ENCODE measurements at places on chromosomes 7 and 10.
A peak's percentile ranks its signal among the peaks of the same experiment; 100 is the strongest.

- peak; percentile 80 for DNase-seq
Observed at GRCh38 chr10:70115948-70116682, 16.5 kb downstream of the AIFM2 start.

DNA sequence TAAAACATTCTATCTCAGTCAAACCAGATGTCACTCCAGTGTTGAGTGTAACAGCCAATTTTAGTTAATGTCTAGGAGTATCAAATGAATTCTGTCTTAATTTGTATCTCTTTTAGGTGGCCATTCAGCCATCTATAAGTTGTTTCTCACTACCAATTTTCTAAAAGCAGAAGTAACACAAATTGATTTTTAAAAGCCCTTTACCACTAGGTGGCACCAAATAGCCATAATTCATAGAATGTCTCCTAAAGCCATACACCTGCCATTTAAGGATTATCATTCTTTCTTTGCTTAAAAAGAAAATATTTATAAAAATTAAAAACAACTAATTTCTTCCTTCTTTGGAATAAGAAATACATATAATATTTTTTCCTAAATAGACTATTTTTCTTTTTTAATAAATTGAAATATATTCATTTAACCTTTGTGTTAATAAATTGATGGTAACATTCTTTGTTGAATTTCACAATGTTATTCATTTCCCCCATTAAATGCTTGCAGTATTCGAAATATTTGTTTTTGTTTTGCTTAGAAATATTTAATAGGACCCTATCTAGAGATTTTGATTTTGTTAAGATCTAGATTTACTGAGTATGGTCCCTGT is 107.8 kb upstream of the PPP1R3A start:
- DNase-seq, result no peak

DNA sequence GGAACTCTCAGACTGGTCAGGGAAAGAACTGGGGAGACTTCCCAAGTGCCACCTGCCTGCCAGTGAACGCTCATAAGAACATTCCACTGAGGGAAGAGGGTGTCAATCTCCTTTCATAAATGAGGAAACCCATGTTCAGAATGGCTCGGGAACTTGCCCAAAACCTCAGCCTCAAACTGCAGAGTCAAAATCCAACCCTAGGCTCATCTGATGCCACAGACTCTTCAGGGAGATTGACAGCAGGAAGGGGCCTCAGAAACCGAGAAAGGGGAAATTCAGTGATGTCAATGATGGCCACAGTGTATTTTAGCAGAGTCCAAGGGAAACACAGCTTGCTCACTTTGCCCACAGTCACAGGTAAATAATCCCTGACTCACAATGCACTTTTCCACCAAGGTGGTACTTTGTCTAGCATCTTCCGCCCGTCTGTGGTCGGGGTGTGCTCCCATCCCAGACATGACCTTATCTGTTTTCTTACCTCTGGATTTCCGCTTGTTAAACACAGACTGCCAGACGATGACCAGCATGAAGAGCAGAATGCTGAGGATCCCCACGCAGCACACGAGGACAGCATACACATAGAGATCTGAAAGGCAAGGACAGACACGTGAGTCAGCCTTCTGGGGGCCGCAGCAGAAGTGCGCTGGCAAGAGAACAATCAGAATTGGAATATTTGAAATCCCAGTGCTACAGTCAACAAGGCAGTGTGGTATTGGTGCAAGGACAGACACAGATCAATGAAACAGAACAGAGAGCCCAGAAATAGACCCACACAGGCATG is 38.4 kb downstream of the VSTM4 start:
- DNase-seq, result no peak

DNA sequence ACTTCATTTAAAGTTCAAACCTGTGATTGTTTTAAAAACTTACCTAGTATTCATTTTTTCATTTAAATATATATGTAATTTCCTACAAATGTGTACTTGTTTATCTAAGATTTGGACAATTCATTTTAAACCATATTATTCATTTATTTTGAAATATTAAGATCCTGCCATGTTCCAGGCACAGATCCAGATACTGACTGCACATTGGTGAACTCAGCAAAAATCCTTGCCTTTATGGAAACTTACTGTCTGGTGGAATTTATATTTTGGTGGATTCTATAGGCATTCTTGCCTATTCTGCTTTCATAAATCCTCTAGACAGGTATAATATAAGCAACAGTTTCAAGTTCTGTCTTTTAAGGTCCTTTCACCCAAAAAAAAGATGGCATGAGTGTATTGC is 48.3 kb upstream of the RPA3 start:
- no peak for DNase-seq

GRCh38 chr10:96319754-96320474 is 15.7 kb downstream of the DNTT start:
- no peak for DNase-seq

DNA sequence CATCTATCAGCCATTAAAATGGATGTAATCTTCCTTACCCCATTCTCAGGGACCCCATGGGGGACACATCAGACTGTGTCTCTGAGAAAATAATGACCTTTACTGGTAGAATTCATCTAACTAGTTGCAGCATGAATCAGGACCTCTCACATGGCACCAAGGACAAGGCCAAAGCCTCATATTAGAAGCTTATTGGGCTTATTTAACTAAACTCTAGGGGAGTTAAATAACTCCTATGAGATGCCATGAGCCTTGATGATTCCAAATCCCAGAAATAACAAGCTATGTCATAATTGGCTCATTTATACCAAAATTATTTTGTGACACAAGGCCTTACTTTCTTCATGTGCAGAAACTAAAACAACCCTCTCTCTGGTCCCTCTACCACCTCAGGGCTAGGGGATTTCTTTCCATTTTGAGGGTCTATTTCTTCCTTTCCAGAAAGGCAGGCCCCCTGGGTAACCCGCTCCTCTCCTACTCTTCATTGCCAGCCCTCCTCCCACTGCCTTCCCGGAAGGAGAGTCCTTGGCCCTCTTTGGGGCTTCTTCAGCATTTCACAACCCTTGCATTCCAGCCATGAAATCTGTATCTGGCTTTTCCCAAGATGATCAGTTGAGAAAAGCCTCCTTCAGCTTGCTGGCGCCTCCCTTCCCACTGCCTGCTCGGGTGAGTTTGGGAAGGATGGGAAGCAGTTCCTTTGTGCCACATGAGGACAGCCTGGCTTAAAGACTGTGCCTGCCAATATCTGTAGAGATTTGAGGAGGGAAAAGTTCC is 41.8 kb upstream of the TRIM8 start:
- DNase-seq, result no peak

- DNase-seq, result no peak
Observed at GRCh38 chr7:28145931-28146330, 34.7 kb downstream of the JAZF1 start.

DNA sequence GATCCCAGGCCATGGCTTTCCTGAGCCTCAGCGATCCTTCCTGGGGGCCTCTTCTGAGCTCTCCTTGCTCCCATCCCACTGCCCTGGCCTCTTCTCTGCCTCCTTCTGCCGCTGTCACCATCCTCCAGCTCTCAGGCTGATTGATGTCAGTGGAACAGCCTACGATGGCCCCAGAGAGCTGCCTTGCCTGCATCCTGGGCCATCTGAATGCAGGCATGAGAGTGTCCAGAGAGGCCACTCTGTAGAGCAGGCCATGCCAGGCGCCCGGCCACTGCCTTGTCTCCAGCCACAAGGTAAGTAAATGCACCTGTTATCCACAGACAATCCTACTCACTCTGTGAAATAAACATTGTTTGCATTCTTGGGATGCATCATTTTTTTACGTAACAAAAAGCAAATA is 171.4 kb upstream of the PPP2R2D start:
- peak; percentile 20 for DNase-seq

GRCh38 chr10:80382989-80383388 is 25.4 kb upstream of the PRXL2A start:
- no peak for DNase-seq

- no peak for DNase-seq
Observed at GRCh38 chr7:46432708-46433107, 511.6 kb upstream of the IGFBP3 start.

GRCh38 chr10:62463364-62463763 is 89.2 kb downstream of the ZNF365 start:
- DNase-seq, result no peak

DNA sequence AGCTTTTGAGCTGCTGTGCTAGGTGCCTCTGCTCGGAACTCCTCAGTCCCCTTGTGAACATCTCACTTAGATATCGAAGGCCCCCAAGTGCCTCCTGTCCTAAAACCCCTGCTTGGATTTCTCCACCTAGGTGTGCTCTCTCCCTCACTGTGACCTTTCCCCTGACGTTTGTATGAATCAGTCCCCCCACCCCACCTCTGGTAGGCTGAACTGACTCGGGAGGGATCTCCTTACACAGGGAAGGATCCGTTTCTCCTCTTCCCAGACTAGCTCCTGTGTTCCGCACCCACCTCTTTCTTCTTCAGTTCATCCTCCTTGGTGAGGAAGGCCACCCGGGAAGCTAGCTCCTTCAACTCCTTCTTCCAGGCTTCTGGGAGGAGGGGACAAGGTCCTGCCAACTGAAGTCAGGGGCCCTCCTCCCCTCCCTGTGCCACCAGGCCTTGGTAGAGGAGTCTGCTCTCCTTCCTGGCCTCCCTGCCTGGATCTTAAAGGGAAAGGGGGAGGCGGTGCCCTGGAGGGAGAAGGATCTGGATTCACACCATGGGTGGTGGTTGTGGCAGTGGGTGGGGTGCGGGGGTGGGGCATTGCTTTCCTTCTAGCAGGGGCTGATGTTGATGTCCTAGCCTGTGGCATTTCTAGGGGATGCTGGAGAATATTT is 6.8 kb downstream of the TBATA start:
- no peak for DNase-seq

DNA sequence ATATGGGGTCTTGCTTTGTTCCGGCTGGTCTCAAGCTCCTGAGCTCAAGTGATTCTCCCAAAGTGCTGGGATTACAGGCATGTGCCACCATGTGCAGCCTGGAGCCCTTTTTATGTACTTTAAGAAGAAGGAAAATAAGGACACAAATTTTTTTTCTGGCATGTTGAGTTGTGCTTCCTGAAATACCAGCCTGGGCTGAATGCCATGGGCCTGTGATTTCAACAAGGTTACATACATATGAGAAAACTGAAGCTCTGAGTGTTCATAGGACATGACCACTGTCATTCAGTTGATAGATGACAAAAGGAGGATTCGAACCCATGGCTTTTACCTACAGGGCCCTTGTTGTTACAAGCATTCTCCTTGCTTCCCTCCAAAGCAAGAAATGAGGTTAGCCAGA is 36.1 kb downstream of the ST8SIA6 start:
- DNase-seq, result no peak

DNA sequence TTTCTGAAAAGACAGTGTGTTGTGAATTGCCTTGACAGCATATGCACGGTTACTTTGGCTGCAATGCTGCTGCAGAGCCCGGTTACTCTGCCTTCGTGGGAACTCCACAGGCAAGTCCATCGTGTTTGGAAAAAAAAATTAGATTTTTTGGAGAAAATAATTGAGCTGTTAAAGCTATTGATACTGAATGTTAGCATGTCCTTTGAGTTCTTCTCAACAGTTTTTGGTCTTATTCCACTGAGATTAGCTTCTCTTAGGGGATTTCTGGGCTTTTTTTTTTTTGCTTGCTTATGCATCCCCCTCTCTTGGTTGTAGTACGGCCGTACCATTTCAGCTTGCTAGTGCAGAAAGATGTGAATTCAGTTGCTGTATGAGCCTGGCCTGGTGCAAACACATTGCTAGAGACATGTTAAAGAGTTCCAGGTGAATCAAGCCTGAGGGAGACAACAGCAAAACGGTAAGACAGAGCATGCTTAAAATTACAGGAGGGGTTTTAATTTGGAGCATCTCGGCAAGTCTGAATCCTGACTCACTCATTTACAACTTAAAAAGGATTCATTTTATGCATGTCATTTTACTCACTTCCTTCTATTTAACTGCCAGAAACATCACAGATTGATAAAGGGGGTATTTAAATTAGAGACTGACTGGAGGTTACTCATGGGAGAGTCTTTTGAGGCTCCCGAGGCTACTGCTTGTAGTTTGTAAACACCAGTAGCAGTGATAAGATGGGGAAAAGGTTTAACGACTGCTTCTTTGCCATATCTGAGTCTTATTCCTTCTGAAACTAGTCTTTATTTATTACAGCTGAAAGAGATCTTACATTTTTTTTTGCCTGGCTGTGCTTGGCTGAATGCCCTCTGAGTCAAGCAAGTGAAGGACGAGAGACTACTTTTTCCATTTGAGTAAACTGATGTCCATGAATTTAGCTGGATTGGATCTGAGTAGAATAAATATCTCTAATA is 113.7 kb downstream of the CDK14 start:
- no peak for DNase-seq

DNA sequence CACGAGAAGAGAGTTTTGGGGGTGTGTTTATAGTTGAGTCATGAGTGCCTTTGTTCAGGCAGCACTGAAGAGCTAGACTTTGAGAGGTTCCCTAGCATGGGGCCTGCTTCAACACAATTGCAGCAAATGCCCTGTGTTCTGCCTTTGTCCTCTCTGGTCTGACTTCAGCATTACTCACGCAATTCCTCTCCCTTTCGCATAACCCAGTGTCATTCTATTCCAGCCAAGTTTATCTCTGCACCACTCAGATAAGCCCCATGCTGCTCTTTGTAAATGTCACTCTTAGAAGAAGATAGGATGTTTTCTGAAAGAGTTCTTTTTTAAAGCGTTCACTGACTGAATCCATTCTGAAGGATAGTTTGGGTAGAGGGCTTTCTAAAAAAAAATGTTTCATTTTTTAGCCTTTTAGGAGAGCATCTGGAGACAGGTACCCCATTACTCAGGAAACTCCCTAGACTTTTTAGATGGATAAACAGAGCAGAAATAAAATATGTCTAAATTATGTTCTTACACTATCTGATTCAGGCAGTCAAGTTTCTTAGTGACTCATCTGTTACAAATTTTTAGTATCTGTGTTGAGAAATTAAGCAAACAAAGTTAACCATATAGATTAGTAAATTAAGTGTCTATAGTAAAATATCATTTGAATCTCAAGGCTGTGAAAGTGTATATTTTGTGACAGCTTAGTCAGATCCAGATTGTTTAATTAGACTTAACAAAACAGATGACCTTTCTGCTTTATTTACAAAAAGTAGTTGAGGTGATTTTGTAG is 318.5 kb downstream of the GPR158 start:
- no peak for DNase-seq

DNA sequence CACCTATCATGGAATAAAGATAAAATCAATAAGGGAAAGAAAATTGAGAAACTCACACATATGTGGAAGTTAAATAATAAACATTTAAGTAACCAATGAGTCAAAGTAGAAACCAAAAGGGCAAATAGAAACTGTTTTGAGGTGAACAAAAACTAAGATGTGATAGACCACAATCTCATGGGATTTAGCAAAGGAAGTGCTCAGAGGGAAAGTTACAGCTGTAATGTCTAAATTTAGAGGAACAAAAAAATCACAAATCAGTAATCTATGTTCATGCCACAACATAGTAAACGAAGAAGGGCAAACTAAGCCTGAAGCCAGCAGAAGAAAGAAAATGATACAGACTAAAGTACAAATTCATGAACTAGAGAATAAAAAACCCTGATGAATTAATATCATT is 16.3 kb downstream of the CYP3A4 start:
- no peak for DNase-seq

- DNase-seq, result no peak
Observed at GRCh38 chr10:128287921-128288320, 161.7 kb upstream of the MKI67 start.

DNA sequence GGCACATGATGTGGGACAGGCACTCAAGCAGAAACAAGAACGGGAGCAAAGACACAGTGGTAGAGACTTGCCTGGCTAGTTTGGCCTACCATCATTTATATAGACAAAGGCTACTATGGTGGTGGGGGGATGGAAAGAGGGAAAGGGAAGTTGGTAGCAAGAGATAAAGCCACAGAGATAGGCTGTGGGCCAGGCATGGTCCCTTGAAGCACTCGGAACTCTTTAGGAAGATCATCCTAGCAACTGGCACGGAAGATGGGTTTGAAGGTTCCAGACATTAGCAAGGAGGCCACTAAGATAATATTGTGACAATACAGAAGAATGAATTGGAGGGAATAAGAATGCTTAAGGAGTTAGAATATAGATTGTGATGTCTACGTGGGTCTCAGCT is 319.6 kb downstream of the ELMO1 start:
- no peak for DNase-seq
